ENCODE measurements at places on chromosomes 7 and 10.

DNA sequence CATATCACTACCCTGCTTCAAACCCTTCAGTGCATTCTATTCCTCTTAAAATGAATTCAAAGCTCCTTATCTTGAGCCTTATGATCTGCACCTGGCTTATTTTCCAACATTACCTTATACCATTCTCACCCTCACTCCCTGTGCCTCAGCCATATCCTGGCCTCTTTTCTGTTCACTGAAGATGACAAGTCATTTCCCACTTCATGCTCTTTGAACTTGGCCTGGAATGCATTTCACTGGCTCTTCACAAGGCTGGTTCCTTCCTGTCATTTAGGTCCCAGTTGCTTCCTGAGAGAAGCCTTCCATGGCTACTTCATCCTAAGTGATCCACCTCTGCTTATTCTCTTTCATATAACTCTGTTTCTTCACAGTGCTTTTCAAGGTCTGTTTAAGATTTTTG lies 3.2 kb upstream of the LIPF start:
- DNase-seq: no peak

- DNase-seq: no peak
Observed at GRCh38 chr10:20616918-20617810, 279.9 kb downstream of the NEBL start.

DNA sequence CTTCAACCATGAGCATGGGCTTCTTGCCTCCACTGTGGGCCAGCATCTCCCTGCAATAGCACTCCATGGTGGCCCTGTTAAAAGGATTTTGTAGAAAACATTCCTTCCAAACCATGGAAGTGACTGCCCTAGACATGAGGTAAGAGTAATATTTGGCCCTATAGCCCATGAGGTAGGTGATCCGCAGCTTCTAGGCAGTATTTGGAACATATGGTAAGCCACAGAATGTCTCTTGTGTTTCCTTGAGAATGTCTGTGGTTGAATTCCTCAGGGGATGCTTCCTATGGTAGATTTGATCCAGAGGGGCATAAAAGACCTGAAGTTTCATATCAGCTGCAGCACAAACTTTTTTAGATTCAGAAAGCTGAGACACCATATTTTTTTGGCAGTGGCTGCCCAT lies 54.9 kb downstream of the TMEM168 start:
- no peak for DNase-seq

GRCh38 chr7:145665499-145666258 lies 450.9 kb upstream of the CNTNAP2 start:
- DNase-seq: no peak

GRCh38 chr7:2108501-2109250 lies 124.1 kb downstream of the MAD1L1 start:
- DNase-seq: no peak

DNA sequence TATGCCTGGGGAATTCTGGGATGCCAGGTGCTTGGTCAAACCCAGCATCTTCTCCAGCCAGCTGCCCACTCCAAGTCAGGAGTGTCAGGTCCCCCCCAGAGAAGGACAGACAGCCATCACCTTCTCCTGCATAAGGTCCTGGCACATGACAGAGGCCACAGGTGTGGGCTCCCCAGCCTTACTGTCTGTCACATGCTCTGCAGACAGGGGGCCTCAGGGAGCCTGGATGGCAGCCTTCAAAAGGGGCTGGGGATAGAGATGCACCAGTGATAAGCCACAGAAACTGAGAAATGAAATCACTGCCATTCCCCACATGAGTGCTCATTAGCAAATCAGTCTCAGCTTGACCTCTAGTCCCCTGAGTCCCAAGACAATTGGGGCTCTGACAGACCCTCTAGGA lies 72.9 kb downstream of the PLXNA4 start:
- no peak for DNase-seq

Measured in GM19239 (cell line).